ENCODE measurements at places on chromosomes 4 and X. TPM values are rescaled to one million over a fixed set of nuclear protein-coding genes. Genes with fewer than 3 reads are reported as not detected.

NAA11 gene
- total RNA-seq = not detected

GPR50 gene
- total RNA-seq = not detected

PPP2R2C gene
- total RNA-seq = not detected

ARHGAP6 gene
- total RNA-seq = 16.7 TPM

RAB33A gene
- total RNA-seq = 0.59 TPM

ARAP2 gene
- total RNA-seq = 74.5 TPM

CD38 gene
- total RNA-seq = 8.5 TPM

GLUD2 gene
- 1.4 TPM for total RNA-seq

EGF gene
- total RNA-seq = 3.5 TPM

P2RY4 gene
- 0.38 TPM for total RNA-seq

HSFX4 gene
- total RNA-seq = not detected

GRID2 gene
- total RNA-seq = not detected

TMEM154 gene
- 19.6 TPM for total RNA-seq

BMX gene
- 3.0 TPM for total RNA-seq

LEF1 gene
- 4.3 TPM for total RNA-seq

GPC3 gene
- total RNA-seq = 50.2 TPM

FATE1 gene
- total RNA-seq = not detected

ZNF732 gene
- not detected for total RNA-seq

MRFAP1L1 gene
- total RNA-seq = 48.8 TPM

POU4F2 gene
- total RNA-seq = not detected

HPSE gene
- total RNA-seq = 5.5 TPM

GABRB1 gene
- not detected for total RNA-seq

GLRA2 gene
- total RNA-seq = not detected

WAS gene
- total RNA-seq = 40.3 TPM

TXLNG gene
- 11.2 TPM for total RNA-seq

VCX3A gene
- total RNA-seq = not detected

SSX1 gene
- total RNA-seq = not detected

NHS gene
- 2.7 TPM for total RNA-seq

PLP1 gene
- total RNA-seq = 0.59 TPM

DCLK2 gene
- total RNA-seq = 2.9 TPM

UGT2B17 gene
- 0.18 TPM for total RNA-seq

IL9R gene
- 1.2 TPM for total RNA-seq

ODAPH gene
- total RNA-seq = not detected

MCF2 gene
- total RNA-seq = not detected

COX7B2 gene
- total RNA-seq = not detected

AR gene
- 5.0 TPM for total RNA-seq

TGIF2LX gene
- not detected for total RNA-seq

PRDM8 gene
- total RNA-seq = 1.6 TPM

NUDT10 gene
- total RNA-seq = not detected
